ENCODE measurements at places on chromosomes 5 and 9. TPM values are rescaled to one million over a fixed set of nuclear protein-coding genes. Genes with fewer than 3 reads are reported as not detected.

GRCh38 chr5:140258016-140258415 lies 44.9 kb downstream of the PFDN1 start:
- no peak for DNase-seq

ZCCHC7 gene
- 27.0 TPM for total RNA-seq

- DNase-seq = no peak
Observed at GRCh38 chr9:2418619-2419018, 203.0 kb upstream of the VLDLR start.

DNA sequence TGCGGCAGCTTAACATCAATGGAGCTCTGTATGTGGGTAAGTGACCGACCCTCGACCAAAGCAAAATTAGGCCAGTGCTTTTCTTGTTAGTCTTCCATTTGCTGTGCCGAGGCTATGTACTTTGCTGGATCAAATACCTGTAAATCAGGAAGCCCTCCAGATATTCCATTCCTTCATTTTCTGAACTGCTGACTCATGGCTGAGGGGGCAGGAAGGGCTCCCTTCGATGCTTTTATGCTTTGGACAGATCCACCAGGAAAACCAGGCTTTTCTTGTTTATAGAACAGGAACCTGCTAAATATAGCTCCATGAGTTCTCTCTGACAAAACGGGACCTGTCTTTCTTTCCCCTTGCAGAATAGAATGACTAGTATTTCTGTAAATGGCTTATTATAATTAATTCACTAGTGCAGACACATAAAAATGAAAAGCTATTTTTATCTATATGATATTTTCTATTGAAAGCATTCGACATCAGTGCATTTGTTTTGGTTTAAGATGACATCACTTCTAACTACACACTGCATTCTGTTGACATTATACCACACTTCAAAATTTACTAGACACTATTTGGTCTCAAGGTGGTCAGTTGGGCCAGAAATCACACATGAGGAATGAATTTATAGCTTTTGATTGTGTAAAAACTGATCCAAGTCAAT lies 93.3 kb downstream of the LIFR start:
- DNase-seq = no peak

GRCh38 chr9:97991818-97992217 lies 8.7 kb downstream of the ANP32B start:
- no peak for DNase-seq

GRCh38 chr9:93329629-93330280 lies 121.7 kb upstream of the FAM120A start:
- no peak for DNase-seq

GRCh38 chr5:107674655-107675054 lies 3.9 kb upstream of the EFNA5 start:
- no peak for DNase-seq

DNA sequence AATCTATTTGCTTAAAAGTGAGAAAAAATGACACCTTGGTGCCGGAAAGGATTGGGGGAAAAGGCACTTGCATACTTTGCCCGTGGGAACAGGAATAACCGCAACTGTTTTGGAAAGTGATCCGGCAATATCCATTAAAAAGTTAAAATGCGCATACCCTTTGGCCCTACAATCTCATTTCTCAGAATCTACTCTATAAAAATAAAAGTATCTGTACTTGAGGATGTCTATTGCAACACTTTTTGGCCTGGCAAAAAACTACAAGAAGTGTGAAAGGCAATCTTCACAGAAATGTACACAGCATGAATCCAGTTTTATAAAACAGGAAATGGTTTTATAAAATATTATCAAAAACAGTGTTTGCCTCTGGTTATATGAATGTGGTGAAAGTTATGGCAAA lies 58.3 kb upstream of the NFIL3 start:
- no peak for DNase-seq

- no peak for DNase-seq
Observed at GRCh38 chr5:116370886-116371285, 203.7 kb downstream of the SEMA6A start.

ISL1 gene
- total RNA-seq = 12.0 TPM

CXCL14 gene
- 51.6 TPM for total RNA-seq

- DNase-seq = no peak
Observed at GRCh38 chr5:173796721-173797495, 91.2 kb upstream of the CPEB4 start.

DNA sequence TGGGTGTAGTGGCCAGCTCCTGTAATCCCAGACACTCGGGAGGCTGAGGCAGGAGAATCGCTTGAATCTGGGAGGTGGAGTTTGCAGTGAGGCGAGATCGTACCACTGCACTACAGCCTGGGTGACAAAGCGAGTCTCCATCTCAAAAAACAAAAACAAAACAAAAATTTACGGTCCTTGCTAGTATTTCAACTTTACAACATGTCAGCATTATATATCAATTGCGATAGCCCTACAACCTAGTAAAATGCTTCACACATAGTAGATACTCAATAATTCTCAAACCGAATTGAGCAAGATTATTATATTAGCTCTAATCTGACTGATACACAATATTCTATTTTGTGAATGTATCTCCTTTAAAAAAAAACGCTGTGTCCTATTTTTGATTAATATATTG lies 1411.0 kb upstream of the WWC1 start:
- no peak for DNase-seq

RNF183 gene
- total RNA-seq = 0.53 TPM

PCDHGC5 gene
- 2.6 TPM for total RNA-seq

DNA sequence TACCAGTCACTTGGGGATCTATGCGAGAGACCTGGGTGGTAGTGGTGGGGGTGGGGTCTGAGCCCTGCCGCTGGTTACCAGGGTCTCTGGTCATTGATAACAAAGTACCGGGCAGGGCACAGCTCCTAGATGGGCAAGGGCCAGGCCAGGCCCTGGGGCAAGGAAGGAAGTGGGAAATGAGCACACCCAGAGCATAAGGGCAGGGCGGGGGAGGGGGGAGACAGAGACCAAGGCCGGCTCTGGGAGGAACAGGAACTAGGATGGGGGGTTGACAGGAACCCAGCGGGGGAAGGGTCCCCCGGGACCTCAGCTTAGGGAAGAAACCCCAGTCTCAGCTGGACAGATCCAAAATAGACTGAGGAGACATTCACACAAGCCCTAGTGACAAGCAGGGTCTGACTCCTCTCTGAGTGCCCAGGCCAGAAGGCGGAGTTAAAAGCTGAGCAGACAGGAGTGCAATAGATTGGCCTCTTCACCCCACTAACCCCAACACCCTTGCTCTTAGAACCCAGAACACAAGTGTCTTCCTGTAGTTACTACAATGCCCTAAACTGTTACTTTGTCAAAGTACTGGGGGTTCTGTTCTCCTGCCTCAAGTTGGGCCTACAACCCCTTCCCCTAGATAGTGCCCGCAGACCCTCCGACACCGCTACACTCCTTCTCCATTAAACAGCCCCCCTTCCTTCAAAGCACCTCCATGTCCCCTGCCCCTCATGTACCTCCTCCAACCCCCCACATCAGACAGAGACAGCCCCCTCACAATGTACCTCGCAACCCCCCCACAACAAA lies 628 bp downstream of the ATOSB start:
- DNase-seq = no peak

GRCh38 chr5:56534102-56534829 lies 281.1 kb upstream of the MAP3K1 start:
- DNase-seq = no peak

PCDHA3 gene
- 0.32 TPM for total RNA-seq

DNA sequence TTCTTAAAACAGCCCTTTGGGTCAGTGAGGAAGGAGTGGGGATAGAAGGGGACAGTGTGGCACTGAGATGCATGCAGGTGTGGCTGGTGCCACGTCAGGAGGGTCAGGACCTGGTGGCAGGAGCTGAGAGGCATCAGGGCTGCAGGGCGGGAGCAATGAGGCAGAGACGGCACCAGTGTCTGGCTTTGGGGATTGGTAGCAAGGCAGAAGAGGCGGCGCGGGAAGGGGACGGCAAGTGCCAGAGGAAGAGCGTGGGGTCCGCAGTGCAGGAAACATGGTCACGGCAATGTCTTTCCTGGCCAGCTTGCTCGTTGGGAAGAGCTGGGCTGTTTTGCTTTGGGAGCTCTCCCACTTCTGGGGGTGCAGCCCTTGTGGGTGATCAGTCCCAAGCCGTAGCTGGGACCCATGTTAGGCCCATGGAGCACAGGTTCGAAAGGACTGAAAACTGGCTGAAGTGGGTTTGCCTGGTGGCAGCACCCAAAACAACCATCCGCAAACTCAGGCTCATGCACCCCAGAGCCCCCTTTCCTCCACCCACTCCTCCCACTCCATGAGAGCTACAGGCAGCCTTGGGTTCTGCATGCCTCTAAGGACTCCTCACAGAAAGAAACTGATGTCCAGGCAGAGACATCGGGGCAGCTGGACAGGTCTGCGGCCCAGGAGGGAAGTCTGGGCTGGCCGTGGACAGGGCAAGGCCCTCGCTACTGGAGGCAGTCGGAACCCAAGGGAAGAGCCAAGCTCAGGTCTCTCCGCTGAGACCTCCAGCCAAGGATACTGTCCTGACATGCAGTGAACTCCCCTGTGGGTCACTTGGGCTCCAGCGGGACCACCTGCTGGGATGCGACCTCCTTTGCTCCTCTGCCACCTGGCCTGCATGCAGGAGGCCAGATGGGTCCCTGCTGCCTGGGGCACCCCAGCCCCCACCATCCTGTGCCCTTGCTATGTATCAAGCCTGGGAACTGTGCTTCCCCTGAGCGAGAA lies 104.4 kb downstream of the ZNF354C start:
- no peak for DNase-seq

GPR150 gene
- total RNA-seq = not detected

DNA sequence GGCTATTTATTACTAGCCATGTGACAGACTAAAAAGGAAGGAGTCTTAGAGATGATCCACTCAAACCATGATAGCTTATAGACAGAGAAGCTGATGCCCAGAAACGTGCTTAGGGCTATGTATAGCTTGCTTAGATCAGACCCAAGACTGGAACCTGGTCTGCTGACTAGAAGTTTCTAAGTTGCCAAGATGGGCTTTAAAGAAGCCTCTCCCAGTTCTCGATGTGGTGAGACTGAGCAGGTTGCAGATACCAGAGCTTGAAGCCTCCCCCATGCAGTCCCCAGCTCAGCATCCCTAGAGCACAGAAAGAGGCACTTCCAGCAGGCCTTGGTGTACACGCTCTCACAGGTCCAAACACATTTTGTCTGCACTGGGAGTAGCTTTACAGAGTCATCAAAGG lies 51.1 kb upstream of the ATP10B start:
- DNase-seq = no peak
